ENCODE measurements at places on chromosomes 12 and 14.

DNA sequence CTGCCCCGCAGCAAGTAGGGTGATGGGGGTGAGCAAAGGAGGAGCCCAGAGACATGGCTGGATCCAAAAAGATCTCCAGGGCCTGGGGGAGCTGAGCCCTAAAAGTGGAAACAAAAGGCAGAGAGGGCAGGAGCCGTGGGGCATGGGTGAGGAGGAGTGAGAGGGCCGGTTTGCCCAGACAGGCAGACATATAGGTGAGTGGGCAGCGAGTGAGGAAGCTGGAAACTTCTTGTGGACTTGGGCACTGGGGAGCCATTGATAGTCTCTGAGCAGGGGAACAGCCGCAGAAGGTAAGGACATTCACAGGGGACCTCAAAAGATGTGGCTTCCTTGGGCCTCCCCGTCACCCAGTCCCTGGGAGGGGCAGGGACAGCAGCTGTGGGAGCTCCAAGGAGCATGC, 16.8 kb upstream of the TMEM119 start:
- no peak for DNase-seq

- DNase-seq, result no peak
Measured at GRCh38 chr14:63504648-63505047, 38.5 kb downstream of the PPP2R5E start.

DNA sequence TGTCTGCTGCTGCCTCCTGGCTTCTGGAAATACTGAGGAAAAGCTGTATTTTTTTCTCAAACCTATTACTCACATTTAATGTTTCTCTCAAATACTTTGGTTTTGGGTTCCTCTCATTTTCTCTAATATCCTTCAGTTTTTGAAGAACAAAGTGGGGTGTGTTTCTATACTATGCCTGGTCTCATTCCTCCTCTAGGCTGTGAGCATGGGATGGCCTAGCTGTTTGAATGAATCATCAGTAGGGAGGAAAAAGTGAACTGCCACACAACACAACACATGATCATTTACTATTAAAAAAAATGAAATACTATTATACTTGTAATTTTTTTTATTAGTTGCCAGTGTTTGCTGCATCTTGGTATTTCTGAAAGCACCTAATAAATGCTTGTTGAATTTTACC, 11.3 kb upstream of the SMCO3 start:
- no peak for DNase-seq

DNA sequence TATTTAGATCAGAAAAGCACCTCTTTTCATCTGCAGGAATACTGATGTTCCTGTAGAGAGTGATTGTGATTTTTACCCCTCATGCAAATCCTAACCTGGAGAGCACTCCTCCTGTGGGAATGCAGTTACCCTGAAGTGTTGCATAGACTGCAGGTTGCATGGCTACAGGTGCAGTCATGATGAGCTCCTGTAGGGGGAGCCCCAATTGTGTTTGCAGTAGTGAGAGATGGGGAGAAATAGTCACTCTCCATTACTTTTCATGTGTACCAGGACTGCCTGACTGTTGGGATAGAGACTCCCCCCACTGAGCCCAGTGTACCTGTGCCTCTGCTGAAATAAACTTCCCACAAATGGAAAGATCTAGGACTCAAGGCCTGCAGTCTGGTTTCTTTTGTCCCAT, 1086.5 kb downstream of the SLC6A15 start:
- DNase-seq, result peak; percentile 30

- DNase-seq, result no peak
Measured at GRCh38 chr14:96267916-96268315, 11.9 kb downstream of the BDKRB1 start.

Measured in activated CD8-positive, alpha-beta T cell treated with anti-CD3 and anti-CD28 coated beads, Interleukin-2, amount 10 ng/mL, durations not matched to agents 7 days and 5 days (primary cell).